Hematopoietic multipotent progenitor cell (in vitro differentiated cells): ENCODE measurements at places on chromosomes 3 and 15.

DNA sequence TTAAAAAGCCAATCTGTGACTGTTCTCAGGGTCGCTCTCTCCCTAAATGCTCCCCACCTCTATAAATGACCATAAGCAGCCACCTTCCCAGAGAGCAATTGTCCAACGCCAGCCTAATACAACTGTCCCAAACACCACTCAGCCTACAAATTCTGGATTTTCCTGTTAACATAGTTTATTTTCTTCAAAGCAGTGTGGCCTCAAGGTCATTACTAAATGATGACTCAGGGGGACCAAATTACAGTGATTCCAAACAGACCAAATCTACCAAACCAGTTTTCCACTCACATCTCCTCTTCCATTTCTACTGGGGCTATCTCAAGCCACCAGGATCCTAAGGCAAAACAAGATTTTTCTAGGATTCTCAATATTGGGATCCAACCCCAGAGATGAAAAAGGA, 22.5 kb downstream of the HEXA start:
- no peak for DNase-seq

- DNase-seq, result no peak
Measured at GRCh38 chr15:97718509-97718908, 242.0 kb upstream of the ARRDC4 start.

- no peak for DNase-seq
Measured at GRCh38 chr15:101167411-101167752, 84.5 kb downstream of the CHSY1 start.

DNA sequence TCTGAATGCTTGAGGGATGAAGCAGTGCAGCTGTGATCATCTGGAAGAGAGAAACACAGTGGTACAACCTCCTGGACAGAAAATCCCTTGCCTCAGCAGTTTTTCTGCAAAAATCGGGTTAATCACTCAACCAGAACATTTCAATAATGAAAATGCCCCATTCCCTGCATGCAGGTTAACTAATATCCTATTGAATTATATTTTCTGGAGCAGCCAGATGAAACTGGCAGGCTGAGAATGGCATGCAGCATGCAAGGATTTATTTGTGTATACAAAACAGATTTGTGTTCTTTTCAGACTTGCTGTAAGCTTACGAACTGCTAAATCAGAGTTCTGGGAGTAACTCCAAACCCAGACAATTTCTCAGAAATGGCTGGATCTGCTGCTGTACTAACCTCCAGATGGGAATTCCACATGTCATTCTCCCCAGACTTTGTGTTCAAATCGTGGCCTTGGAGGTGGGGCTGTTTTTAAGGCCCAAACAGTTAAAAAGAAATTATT, 39.1 kb downstream of the SLC9A9 start:
- no peak for DNase-seq

DNA sequence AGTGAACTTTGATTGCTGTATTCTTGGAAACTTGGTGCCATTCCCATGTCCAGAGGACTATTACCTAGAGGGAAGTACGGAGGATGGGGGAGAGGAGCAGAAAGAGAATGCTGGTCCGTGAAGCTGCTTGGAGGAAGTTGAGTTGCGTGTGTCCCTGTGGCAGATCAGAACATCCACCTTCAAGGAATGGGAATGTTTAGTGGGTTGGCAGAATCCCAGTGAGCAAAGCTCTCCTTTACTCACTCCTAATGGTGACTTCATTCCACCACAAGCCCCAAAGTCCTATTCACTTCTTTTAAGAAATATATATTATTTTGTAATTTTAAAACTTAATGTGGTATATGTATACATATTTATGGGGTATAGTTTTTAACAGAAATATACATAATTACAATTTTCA, 247.8 kb upstream of the FEZF2 start:
- no peak for DNase-seq

DNA sequence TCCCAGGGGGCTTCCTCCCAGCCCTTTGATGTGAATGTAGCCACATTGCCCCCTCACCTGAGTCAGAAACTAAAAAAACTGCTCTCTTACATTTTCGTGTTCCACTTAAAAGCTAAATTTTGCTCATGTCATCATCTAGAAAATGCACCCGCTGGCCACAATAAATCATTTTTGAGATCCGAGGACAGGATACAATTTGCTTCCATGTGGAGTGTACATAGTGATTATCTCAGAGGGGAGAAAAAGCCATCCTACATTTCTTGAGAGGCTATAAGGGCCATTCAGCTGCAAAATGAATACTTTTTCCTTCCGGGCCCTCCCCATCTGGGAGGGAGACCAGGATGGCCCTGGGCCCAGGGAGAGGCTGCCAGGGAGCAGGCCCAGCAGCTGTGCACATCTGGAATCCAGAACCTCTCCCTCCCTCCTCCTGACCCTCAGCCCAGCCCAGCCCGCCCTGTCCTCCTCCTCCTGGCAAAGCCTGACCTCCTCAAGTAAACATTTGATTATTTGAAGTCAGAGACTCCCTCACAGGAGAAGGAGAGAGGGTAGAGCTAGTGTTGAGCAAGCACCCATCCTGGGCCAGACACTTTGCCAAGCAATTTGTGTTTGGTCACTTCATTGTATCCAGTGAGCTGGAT, 59.1 kb downstream of the CORO2B start:
- no peak for DNase-seq

DNA sequence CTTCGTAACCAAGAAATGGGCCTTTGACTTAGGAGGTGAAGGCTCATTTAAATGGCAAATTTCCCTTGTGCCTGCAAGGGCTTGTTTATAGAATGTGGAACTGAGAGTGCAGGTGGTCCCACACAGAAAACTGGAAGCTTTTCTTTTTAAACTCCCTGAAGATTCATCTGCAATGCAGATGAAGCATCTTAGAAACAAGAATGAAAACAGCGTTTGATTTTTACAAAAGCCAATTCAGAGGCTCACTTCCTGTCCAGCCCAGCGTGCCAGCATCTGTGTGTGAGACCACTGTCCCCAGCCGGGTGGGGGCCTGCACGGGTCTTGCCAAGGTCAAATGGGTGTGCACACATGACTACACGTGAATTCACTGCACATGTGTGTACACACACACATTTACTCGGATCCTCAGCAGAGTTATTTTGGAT, 94.7 kb downstream of the LINGO1 start:
- DNase-seq, result no peak

- no peak for DNase-seq
Measured at GRCh38 chr3:52557011-52557960, 20.9 kb downstream of the UQCC5 start.

- DNase-seq, result no peak
Measured at GRCh38 chr3:9951962-9952805, at the start of gene PRRT3. Gene PRRT3 (minus strand): TSS chr3:9952408. CDS start chr3:9950115, 2,293 bp downstream.

DNA sequence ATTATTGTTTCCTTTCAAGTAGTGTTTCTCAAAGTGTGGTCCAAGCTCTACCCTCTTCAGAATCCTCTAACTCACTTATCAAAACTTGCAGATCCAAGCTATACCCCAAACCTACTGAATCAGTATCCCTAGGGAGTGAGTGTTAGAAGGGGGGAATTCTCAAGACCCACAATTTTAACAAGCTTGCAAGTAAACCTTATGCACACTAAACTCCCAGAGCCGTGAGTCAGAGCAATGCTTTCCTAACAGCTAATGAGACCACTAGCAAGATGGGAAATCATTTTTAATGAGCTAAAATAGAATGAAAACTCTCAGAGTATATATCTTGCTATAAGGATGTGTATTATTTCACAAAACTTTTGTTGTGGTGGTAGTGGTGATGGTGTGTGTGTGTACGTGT, 41.1 kb upstream of the SRGAP3 start:
- DNase-seq, result no peak

DNA sequence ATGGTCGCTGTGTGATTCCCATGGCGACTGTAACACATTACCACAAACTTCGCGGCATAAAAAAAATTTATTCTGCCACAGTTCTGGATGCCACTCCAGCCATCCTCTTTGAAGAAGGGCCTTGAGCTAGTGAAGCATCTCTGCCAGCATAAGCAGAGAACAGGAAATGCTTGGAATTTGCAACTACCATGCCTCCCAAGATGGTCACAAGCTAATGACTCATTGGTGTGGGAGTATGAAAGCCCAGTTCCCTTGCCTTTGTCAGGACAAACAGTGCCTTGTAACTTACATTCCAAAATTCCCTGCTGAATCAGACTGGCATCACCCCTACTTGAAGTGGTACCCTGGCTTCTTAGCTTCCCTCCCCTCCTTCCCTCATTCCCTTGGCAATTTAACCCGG, 129.7 kb downstream of the PROS1 start:
- no peak for DNase-seq

GRCh38 chr15:73926219-73927002, at the start of gene LOXL1:
Gene LOXL1 (plus strand): TSS chr15:73926462. CDS start chr15:73926784, 322 bp downstream.
- DNase-seq, result no peak

GRCh38 chr15:75823860-75824613, 19.2 kb upstream of the UBE2Q2 start:
- DNase-seq, result no peak

GRCh38 chr15:81807186-81807585, 238.6 kb downstream of the MEX3B start:
- DNase-seq, result no peak

GRCh38 chr15:90648137-90649070, 68.7 kb upstream of the BLM start:
- peak; percentile 63 for DNase-seq

- DNase-seq, result no peak
Measured at GRCh38 chr3:31996195-31996594, 14.6 kb downstream of the ZNF860 start.

DNA sequence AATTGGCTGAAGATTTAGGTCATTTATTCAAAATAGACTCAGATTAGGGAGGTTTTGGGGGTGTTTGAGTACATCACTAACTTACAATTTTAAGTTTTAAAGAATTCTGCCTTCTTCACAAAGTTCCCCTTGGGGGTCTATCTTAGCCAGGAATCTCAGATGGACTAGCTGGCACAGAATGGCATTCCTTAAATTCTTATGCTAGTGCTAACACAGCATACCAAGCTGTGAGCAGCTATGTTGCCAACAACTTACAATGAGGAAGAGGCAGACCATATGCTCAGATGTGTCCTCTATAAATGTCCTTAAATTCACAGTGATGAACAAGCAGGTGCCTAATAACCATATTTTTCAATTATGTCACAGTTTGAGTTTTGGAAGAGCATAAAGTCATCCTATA, 60.9 kb upstream of the NPHP3 start:
- no peak for DNase-seq

- no peak for DNase-seq
Measured at GRCh38 chr3:147943265-147943945, 534.2 kb downstream of the ZIC1 start.

DNA sequence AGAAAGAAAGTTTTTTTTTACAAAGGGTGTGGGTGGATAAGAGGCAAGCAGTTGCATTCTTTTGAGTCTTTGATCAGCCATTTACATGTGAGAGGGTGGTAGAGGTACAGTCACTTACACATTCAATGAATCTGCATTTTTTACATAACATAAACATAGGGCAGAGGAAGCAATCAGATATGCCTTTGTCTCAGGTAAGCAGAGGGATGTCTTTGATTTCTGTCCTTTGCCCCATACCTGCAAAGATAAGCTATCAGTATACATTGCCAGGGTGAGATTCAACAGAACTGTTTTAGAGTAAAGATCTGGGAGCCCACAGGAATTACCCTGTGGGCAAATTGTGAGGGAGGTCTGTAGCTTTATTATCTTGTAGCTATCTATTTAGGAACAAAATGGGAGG, 5.4 kb upstream of the PPP1R2 start:
- no peak for DNase-seq

GRCh38 chr15:51576286-51576850, 46.2 kb downstream of the DMXL2 start:
- DNase-seq, result no peak

GRCh38 chr3:119859728-119860127, 77.8 kb downstream of the NR1I2 start:
- DNase-seq, result no peak

- DNase-seq, result no peak
Measured at GRCh38 chr3:170780955-170781354, 89.0 kb downstream of the RPL22L1 start.

DNA sequence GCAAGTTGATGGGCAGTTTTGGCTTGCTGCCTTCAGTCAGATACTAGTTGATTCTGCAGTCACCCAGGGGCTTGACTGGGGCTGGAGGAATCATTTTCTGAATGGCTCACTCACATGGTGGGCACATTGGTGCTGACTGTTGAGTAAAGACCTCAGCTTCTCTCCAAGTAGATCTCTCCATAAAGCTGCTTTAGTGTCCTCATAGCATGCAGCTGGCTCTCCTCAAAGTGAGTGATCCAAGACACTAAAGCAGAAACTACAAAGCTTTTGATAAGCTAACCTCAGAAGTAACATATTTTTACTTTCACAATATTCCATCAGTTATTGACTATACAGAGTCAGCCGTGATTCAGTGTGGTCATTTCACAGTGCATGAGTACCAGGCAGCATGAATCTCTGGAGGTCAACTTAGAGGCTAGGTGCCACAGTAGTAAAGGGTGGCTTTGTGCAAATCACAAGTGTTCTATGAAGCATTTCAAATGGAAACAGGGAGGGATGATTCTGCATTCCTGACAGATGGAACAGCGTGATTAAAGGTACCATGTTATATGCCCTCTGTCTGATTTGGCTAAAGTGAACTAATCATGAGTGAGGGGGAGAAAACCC, 24.3 kb upstream of the ATP8B4 start:
- no peak for DNase-seq

- DNase-seq, result no peak
Measured at GRCh38 chr3:37491776-37492175, 317.4 kb upstream of the LRRFIP2 start.

DNA sequence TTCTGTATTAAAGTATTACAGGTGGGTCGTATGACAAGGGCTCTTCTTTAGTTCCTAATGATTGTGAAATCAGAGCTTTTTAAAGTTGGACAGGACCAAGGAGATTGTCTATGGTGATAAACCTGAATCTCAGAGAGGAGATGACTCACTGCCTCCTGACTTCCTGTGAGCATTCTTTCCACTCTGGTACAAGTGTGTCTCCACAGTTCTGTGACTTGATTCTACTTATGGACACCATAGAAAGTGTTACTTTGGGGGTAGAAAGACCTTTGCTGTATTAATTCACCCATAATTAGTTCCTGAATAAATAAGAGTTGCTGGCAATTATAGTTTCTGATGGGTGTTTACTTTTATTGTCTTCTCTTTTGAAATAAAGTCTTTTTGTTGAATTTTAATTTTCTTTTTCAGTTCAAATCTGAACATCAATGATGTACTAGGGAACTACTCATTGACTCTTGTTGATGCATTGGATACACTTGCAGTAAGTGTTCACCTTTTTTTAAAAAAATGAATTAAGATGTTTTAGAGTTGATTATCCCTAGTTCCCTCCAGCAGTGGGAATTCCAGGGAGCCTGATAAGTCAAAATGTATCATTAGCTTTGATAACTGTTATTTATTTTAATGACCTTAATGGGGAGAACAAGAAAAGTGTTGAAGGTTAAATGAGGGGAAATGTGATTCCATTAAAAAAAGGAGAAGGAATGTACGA, 7.4 kb downstream of the EDEM1 start:
- no peak for DNase-seq

- DNase-seq, result no peak
Measured at GRCh38 chr3:45406772-45407171, 18.4 kb downstream of the LARS2 start.

- DNase-seq, result no peak
Measured at GRCh38 chr3:187287256-187287655, 4.3 kb downstream of the MASP1 start.
